ENCODE measurements at places on chromosomes 4 and X.

- DNase-seq: no peak
These were observed 224.1 kb upstream of the FGF16 start for GRCh38 chrX:77223046-77223445.

DNA sequence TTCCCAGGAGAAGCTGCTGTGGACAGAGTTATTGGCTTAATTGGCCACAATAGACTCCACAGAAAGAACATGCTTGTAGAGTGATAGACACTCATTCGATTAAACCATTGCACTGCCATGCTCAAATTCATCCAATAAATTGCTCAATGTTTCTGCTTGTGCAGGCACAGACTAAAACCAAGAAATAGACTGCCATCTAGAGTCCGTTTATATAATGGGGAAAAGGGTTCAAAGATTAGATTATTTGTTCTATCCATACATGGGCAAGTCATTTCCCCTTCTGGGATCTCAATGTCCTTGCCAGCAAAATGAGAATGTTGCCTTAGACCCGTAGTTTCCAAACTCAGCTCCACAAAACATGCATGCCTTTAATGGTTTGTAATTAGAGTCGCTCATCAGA is 8.7 kb downstream of the SMIM10 start:
- no peak for DNase-seq

- no peak for DNase-seq
These were observed 20.0 kb downstream of the DDX3X start for GRCh38 chrX:41353985-41354384.

GRCh38 chr4:40586034-40586433 is 43.6 kb downstream of the RBM47 start:
- no peak for DNase-seq

- DNase-seq: no peak
These were observed 199.2 kb upstream of the FAM9B start for GRCh38 chrX:9233141-9233540.

- no peak for DNase-seq
These were observed 27.9 kb downstream of the TRIM61 start for GRCh38 chr4:164949448-164950143.

DNA sequence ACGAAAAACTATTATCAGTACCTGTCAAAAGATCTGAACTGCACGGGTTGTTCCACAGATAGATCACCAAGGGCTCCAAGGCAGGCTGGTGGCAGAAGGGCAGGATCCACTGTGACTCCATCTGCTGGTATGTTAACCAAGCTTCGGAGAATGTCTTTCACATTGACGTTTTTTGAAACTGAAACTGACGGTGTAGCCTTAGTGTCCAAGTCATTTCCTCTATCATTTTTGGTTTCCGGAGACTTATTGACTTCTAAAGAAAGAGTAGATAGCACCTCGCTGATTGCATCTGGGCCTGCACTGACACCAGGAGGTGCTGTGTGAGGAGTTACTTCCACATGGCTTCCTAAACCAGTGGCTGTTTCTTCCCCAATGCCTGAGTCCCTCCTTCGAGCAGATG is 186.9 kb downstream of the LRBA start:
- no peak for DNase-seq
